ENCODE measurements at places on chromosomes 11 and 22.

DNA sequence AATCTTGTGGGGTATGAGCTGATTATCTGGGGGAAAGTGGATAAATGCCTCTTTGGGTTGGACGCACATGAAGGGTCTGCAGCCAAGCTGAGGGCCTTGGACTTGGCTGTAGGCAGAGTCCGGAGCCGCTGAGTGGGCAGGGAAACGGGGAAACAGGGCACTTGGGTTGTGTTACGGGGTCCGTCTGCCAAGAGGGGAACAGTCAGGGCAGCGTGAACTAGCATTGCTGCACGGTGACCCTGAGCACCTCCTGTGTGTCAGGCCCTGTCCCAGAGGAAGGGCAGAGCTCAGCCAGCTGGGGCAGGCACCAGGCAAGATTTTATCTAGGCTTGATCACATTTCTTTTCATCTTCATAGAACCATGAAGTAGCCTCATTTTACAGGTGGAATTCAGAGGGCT lies 11.9 kb downstream of the FAM83F start:
- no peak for DNase-seq

DNA sequence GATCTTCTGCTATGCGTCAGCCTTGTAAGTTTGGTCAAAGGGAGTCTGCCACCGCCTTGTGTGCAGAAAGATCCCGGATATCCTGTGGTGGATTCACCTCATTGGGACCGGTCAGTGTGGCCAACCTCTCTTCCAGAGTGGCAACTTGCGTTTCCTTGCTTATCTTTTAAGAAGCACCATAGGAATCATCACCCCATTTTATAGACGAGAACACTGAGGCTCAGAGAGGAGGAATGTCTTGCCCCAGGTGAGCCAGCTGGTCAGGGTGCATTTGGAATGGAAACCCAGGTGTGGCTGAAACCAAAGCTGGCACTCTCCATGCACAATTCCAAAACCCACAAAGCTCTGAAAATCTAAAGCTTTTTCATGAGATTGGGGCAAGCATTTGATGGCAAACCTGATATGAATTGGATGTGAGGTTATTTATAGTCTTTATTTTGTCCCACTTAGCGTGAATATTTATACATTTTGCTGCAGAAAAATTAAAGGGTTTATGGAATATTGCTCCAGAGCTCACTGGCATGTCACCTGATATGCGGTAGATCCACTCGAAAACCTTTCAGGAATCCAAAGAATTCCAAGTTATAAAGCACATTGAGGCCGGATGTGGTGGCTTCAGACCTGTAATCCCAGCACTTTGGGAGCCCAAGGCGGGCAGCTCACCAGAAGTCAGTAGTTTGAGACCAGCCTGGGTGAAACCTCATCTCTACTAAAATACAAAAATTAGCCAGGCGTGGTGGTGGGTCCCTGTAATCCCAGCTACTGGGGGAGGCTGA lies 12.1 kb upstream of the EIF3D start:
- DNase-seq = no peak

GRCh38 chr22:33006955-33007318 lies 51.2 kb downstream of the SYN3 start:
- DNase-seq = no peak

DNA sequence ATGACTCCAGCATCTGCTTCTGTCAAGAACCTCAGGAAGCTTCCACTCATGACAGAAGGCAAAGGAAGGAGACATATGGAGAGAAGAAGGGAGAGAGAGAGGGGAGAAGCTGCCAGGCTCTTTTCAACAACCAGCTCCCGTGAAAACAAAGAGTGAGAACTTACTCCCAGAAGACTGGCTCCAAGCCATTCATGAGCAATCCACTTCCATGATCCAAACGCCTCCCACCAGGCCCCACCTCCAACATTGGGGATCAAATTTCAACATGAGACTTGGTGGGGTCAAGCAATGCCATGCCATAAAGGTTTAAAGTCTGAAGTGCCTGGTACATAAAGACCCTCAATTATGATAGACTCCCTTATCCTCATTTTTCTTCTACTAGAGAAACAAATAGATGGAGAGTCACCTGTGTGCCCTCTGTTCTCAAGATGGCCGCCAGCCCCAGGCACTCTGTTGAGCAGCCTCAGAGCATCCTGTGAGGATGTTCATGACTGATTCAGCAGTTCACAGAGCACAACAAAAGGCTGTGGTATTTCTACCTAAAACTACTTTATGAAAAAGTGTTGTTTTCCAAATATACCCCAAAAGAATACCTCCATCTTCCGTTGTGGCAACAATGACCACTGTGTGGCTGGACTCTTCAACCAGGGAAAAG lies 69.0 kb upstream of the CRTAM start:
- DNase-seq = no peak

GRCh38 chr11:108813086-108813485 lies 148.2 kb downstream of the DDX10 start:
- no peak for DNase-seq

DNA sequence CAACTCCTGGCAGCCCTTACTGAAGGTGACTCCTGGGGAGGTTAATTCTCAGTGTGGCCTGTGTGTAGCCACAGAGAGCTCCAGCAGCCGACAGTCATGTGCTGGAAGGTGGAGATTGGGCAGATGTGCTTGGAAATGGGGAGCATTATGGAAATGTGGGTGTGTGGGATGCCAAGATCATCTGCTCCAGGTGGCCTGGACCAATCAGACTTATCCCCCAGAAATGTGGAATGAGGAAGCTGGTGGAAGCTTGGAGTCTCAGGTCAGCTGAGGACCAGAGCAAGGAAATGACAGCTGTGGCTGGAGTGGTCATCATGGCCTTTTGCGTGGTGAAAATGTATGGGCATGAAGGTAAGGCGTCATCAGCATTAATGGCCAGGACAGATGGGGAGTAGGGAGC lies 234.0 kb downstream of the MIAT start:
- no peak for DNase-seq
